ENCODE measurements at places on chromosomes 6 and 20. TPM values are rescaled to one million over a fixed set of nuclear protein-coding genes. Genes with fewer than 3 reads are reported as not detected.

FAXC gene
- not detected for total RNA-seq

COL11A2 gene
- 0.93 TPM for total RNA-seq

DNA sequence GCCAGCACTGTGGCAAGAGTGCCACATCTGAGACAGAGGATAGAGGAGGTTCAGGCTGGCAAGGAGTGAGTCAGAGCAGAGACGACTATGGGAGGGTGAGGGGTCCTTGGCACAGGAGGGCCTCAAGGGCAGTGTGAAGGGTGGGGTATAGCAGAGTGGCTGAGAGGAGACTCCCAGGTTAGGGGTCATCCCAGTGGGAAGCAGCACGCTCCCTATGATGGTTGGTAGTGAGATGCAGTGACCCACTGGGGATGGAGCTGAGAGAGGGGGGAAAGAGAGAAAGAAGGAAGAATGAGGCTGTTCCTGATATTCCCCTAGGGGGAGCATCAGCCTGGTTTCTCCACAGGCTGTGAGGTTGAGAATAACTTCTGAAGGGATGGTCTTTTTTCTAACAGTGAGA is 97.3 kb downstream of the INSM1 start:
- DNase-seq, result no peak
- H3K27me3 ChIP-seq, result no peaks in the 10 kb centered on the region
- H3K4me3 ChIP-seq, result no peak overlapping the region

DNA sequence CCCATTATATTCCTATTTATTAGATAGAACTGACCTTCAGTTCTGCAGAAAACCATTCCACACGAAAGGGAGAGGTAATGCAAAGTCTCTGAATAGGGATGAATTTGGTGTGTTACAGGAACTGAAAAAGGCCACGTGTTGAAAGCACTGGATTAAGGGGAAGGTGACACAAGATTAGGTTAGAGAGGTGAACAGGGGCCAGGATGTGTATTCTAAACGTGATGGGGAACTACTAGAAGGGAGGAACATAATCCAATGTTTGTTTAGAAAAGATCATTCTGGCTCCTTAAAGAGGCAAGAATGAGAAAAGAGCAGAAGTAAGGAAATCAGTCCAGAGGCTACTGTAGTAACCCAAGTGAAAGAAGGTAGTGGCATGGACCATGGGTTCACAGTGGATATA is 6.3 kb upstream of the ZKSCAN8 start:
- peak; percentile 30 for DNase-seq
- peaks cover 4% of the 10 kb centered on the region for H3K36me3 ChIP-seq
- peaks cover 8% of the 10 kb centered on the region for H3K4me1 ChIP-seq
- H3K27me3 ChIP-seq, result no peaks in the 10 kb centered on the region
- peak overlapping the region; percentile 5 for H3K27ac ChIP-seq

- DNase-seq, result no peak
- H3K27me3 ChIP-seq, result no peaks in the 10 kb centered on the region
- no peak overlapping the region for H3K27ac ChIP-seq
- peaks cover 13% of the 10 kb centered on the region for H3K36me3 ChIP-seq
- no peak overlapping the region for H3K4me3 ChIP-seq
These were observed 43.3 kb downstream of the FYN start for GRCh38 chr6:111829998-111830397.

GRCh38 chr20:41717483-41717882 is 99.3 kb upstream of the CHD6 start:
- no peaks in the 10 kb centered on the region for H3K36me3 ChIP-seq
- no peaks in the 10 kb centered on the region for H3K4me1 ChIP-seq
- DNase-seq, result no peak
- no peaks in the 10 kb centered on the region for H3K27me3 ChIP-seq
- H3K27ac ChIP-seq, result no peak overlapping the region
- no peak overlapping the region for H3K4me3 ChIP-seq

TNF gene
- total RNA-seq, result 60.8 TPM

DNA sequence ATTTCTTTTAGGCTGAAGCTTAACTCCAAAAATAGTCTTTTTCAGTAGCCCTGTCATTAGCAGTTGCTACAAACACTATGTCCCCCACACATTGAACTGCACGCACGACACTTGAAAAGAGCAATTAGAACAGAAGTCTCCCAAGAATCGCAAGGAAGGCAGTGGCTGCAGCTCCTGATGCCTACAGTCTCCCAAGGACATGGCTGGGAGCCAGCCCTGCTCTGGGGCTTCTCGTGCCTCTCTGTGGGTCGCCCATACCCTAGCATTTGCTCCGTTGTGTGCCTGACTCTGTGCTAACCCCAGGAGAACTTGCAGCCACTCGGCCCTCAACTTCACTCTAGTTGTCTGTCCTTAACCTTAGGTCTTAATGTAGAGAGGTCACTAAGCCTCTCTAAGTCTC is 454.2 kb downstream of the PTPRT start:
- H3K4me1 ChIP-seq, result no peaks in the 10 kb centered on the region
- H3K27me3 ChIP-seq, result no peaks in the 10 kb centered on the region
- H3K4me3 ChIP-seq, result no peak overlapping the region
- no peak for DNase-seq
- H3K27ac ChIP-seq, result no peak overlapping the region
